ENCODE measurements at places on chromosomes 2 and 18.
A peak's percentile ranks its signal among the peaks of the same experiment; 100 is the strongest.

- no peaks in the 10 kb centered on the region for H3K4me1 ChIP-seq
- H3K36me3 ChIP-seq, result no peaks in the 10 kb centered on the region
- no peak overlapping the region for H3K4me3 ChIP-seq
- DNase-seq, result no peak
- H3K27ac ChIP-seq, result no peak overlapping the region
These were observed 143.6 kb downstream of the ANTXR1 start for GRCh38 chr2:69156624-69157023.

GRCh38 chr18:24983566-24984139 is 368.3 kb downstream of the ZNF521 start:
- DNase-seq, result no peak
- H3K36me3 ChIP-seq, result no peaks in the 10 kb centered on the region
- no peak overlapping the region for H3K4me3 ChIP-seq
- H3K27ac ChIP-seq, result no peak overlapping the region
- no peaks in the 10 kb centered on the region for H3K27me3 ChIP-seq

GRCh38 chr2:24993406-24994145 is 21.8 kb upstream of the DNAJC27 start:
- peaks cover 4% of the 10 kb centered on the region for H3K4me1 ChIP-seq
- H3K27ac ChIP-seq, result no peak overlapping the region
- no peak overlapping the region for H3K4me3 ChIP-seq
- no peaks in the 10 kb centered on the region for H3K36me3 ChIP-seq

DNA sequence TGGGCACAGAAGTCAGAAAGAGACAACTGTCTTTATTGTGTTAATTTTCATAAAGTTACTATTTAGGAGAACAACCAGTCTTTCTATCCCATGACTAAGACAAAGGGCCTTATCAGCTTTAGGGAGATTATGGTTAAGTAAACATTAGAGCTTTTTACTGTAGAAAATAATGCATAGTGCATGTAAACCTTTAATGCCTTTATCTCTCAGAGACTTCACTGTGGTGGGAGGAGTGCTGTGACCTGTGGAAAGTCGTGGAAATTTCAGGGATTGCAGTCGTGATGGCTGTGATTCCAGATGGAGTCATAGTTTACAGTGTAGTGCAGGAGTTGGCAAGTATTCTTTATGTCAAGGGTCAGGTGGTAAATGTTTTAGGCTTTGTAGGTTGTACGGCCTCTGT is 15.8 kb downstream of the ZNF236 start:
- H3K4me3 ChIP-seq, result no peak overlapping the region
- no peak overlapping the region for H3K27ac ChIP-seq
- no peaks in the 10 kb centered on the region for H3K36me3 ChIP-seq
- DNase-seq, result no peak

- H3K27me3 ChIP-seq, result no peaks in the 10 kb centered on the region
- H3K27ac ChIP-seq, result no peak overlapping the region
- H3K4me3 ChIP-seq, result no peak overlapping the region
- no peak for DNase-seq
- H3K36me3 ChIP-seq, result no peaks in the 10 kb centered on the region
- H3K4me1 ChIP-seq, result peaks cover 43% of the 10 kb centered on the region
These were observed 28.9 kb downstream of the MARCHF4 start for GRCh38 chr2:216343221-216343980.

DNA sequence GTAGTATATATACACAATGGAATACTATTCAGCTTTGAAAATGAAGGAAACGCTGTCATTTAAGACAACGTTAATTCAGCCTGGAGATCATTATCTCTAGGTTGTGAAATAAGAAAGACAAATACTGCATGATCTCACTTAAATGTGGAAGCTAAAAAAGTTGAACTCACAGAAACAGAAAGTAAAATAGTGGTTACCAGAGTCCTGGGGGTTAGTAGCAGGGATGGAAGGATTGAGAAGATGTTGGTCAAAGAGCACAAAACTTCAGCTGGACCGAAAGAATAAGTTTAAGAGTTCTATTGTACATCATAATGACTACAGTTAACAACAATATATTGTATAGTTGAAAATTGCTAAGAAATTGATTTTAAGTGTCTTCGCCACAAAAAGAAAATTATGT is 670.3 kb downstream of the NR4A2 start:
- H3K27me3 ChIP-seq, result no peaks in the 10 kb centered on the region
- H3K27ac ChIP-seq, result no peak overlapping the region

GRCh38 chr2:138276339-138276738 is 225.2 kb upstream of the SPOPL start:
- no peak overlapping the region for H3K4me3 ChIP-seq
- H3K36me3 ChIP-seq, result no peaks in the 10 kb centered on the region
- DNase-seq, result peak; percentile 29
- H3K27me3 ChIP-seq, result no peaks in the 10 kb centered on the region
- peaks cover 41% of the 10 kb centered on the region for H3K4me1 ChIP-seq

DNA sequence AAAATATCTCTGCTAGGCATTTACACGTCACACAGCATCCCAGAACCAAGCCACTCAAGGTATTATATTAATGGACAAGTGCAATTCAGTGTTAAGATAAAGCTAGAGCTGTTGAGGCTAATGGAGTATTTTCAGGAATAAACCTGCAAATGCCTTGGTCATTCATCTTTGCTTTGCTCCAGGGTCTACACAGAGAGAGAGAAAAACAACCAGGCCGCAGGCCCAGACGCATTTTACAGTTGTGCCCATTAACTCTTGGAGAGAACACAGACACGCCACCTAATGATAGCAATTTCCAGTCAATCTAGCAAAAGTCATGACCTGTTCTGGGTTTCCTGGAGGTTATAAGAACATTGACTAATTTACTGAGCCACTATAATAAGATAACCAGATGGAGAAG is 829.3 kb downstream of the LRRTM4 start:
- H3K36me3 ChIP-seq, result no peaks in the 10 kb centered on the region
- no peak overlapping the region for H3K27ac ChIP-seq
- H3K27me3 ChIP-seq, result no peaks in the 10 kb centered on the region
- no peak for DNase-seq
- H3K4me3 ChIP-seq, result no peak overlapping the region

GRCh38 chr2:18169121-18169892 is 290.8 kb downstream of the KCNS3 start:
- H3K36me3 ChIP-seq, result no peaks in the 10 kb centered on the region
- H3K4me3 ChIP-seq, result no peak overlapping the region
- no peak overlapping the region for H3K27ac ChIP-seq
- no peaks in the 10 kb centered on the region for H3K27me3 ChIP-seq

- no peak overlapping the region for H3K27ac ChIP-seq
- no peak overlapping the region for H3K4me3 ChIP-seq
- no peak for DNase-seq
- H3K36me3 ChIP-seq, result peaks cover 10% of the 10 kb centered on the region
- no peaks in the 10 kb centered on the region for H3K27me3 ChIP-seq
These were observed 7.6 kb downstream of the RTTN start for GRCh38 chr18:70197844-70198243.

DNA sequence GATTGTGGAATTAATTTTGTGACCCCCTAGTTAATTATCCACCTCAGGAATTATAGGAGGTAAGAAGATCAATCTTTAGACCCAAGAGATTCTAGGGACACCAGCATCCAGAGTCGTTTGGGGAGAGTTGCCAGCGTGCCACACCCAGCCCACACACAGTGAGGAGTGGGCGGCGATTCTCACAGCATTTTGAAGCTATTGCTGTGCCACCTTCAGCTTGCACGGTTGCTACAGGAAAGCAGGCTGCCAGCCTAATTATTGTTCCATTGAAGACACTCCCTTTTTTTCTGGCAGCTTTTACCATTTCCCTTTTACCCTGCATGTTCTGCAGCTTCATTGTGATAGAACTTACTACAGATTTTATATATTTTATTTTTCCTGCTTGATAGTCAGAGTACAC is 13.1 kb upstream of the MYL12A start:
- no peaks in the 10 kb centered on the region for H3K4me1 ChIP-seq
- H3K4me3 ChIP-seq, result no peak overlapping the region
- DNase-seq, result no peak
- no peaks in the 10 kb centered on the region for H3K27me3 ChIP-seq
- no peak overlapping the region for H3K27ac ChIP-seq

DNA sequence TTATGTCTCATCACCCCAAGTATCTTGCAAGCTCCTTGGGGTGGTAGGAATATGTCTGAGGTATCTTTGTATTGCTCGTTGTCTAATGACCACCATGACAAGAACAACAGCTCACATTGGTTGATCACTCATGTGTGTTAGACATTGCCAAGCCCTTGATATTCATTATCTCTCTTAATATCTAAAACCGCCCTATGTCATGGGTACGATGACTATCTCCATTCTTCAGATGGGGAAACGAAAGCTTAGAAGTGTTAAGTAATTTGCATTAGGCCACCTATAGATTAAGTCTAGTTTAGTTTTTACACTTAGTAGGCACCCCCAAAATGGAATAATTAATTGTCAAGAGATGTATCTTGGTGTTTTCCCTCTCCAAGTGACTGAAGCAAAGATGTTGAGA is 57.0 kb downstream of the ICOS start:
- no peaks in the 10 kb centered on the region for H3K4me1 ChIP-seq
- no peak for DNase-seq

DNA sequence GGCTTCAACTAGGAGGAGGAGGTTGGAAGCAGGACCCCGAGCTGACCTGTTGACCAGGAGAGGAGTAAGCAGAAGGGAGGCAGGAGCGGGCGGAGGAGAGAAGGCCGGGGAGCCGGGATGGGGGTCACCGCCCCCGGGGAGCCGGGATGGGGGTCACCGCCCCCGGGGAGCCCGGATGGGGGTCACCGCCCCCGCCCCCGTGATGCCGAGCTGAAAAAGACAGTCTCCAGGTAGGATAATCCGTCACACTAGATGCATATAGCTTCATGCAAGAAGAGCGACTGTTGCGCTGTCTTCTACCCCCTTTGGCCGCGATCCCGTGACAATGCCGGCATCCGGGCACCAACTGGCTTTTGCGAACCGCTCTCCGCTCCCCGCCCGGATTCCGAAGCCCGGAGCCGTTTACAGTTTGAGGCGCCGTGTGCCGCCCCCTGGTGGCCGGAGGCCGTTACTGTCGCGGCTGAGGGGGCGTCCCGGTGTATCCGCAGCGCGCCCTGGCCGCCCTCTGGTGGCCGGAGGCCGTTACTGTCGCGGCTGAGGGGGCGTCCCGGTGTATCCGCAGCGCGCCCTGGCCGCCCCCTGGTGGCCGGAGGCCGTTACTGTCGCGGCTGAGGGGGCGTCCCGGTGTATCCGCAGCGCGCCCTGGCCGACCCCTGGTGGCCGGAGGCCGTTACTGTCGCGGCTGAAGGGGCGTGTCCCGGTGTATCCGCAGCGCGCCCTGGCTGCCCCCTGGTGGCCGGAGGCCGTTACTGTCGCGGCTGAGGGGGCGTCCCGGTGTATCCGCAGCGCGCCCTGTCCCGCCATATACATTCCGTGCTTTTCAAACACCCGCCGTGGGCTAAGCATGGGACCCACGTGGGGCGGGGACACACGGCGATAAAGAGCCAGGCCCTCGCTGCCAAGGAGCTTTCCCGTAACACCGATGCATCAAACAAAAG is 89.6 kb downstream of the ACTR3 start:
- H3K27ac ChIP-seq, result no peak overlapping the region
- no peak for DNase-seq
- H3K4me3 ChIP-seq, result no peak overlapping the region
- no peaks in the 10 kb centered on the region for H3K4me1 ChIP-seq

DNA sequence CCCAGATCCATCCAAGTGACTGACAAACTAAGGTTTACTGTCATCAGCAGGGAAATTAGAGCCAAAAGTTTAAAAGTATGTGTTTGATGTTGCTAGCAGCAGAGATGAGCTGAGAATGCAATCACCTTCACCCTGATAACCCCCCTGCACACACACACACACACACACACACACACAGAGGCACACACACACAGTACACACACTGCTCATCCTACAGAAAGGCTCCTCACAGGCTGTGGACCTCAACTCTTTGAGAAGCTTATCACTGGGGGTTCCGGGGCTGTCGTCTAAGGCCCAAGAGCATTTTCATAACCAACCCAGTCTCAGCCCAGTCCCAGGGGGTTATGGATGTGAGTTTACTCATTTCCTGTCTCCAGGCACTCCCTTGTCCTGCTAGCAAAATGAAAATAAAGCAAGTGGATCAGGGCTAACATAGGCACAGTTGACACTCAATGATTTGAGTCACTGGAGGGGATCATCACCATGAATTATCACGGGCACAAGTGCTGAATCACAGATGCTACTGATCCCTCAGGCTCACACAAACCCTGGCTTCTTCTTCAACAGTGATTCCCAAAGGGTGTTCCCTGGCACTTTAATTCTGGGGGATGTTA is 76.6 kb downstream of the ALK start:
- no peak overlapping the region for H3K4me3 ChIP-seq
- no peaks in the 10 kb centered on the region for H3K4me1 ChIP-seq
- no peak overlapping the region for H3K27ac ChIP-seq
- H3K36me3 ChIP-seq, result no peaks in the 10 kb centered on the region
- DNase-seq, result no peak

GRCh38 chr2:181958726-181959125 is 26.9 kb upstream of the PPP1R1C start:
- H3K4me1 ChIP-seq, result peaks cover 2% of the 10 kb centered on the region
- no peak overlapping the region for H3K27ac ChIP-seq
- no peak overlapping the region for H3K4me3 ChIP-seq
- H3K27me3 ChIP-seq, result no peaks in the 10 kb centered on the region
- no peaks in the 10 kb centered on the region for H3K36me3 ChIP-seq

GRCh38 chr2:95220449-95220848 is 13.1 kb downstream of the ZNF892 start:
- no peak overlapping the region for H3K27ac ChIP-seq
- no peak overlapping the region for H3K4me3 ChIP-seq
- H3K4me1 ChIP-seq, result no peaks in the 10 kb centered on the region
- no peak for DNase-seq

- H3K27ac ChIP-seq, result no peak overlapping the region
- no peaks in the 10 kb centered on the region for H3K36me3 ChIP-seq
- peaks cover 65% of the 10 kb centered on the region for H3K27me3 ChIP-seq
- peaks cover 9% of the 10 kb centered on the region for H3K4me1 ChIP-seq
- no peak overlapping the region for H3K4me3 ChIP-seq
These were observed 56.3 kb upstream of the ACVR1C start for GRCh38 chr2:157684940-157685466.

DNA sequence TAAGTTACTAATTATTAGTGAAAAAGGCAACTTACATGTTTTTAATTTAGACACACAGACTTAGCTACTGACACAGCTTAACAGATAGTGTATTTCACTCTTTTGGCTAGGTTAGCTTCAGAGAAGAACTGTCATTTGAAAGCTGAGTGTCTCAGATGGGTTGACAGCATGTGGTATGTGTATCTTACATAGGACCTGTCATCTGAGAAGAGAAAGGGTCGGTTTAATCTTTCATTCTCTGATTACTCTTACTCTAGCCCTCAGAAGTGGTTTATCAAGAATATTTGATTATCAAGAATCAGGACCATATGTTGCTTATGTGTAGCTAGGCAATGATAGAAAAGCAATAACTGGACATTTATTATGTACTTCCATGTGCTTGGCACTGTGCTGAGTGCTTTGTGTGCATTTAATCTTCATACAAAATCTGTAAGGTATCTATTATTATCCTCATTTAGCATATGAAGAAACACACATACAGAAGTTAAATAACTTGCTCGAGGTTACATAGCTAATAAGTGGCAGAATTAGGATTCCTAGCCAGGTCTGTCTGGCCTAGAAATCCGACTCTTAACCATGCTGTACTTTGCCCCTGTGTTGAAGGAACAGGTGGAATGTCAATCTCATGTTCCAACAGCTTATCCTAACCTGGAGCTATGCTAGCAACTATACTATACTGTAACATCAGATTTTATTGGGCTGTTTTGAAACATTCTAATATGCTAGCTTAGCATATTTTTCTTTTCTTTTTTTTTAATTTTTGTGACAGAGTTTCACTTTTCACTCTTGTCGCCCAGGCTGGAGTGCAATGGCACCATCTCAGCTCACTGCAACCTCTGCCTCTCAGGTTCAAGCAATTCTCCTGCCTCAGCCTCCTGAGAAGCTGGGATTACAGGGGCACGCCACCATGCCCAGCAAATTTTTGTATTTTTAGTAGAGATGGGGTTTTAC is 28.4 kb downstream of the CFLAR start:
- no peak for DNase-seq
- no peak overlapping the region for H3K27ac ChIP-seq
- H3K36me3 ChIP-seq, result no peaks in the 10 kb centered on the region
- no peak overlapping the region for H3K4me3 ChIP-seq
- H3K27me3 ChIP-seq, result peaks cover 4% of the 10 kb centered on the region
